CD4-positive, alpha-beta memory T cell (primary cell): ENCODE measurements at places on chromosomes 1 and 21.

- DNase-seq: peak; percentile 89
Measured at GRCh38 chr1:41919764-41920397, 1.2 kb upstream of the HIVEP3 start.

GRCh38 chr1:43866201-43866600 is 67.4 kb upstream of the ARTN start:
- DNase-seq: no peak

GRCh38 chr1:184767591-184767990 is 12.9 kb upstream of the EDEM3 start:
- no peak for DNase-seq

GRCh38 chr1:94884507-94884906 is 42.4 kb downstream of the CNN3 start:
- DNase-seq: no peak

DNA sequence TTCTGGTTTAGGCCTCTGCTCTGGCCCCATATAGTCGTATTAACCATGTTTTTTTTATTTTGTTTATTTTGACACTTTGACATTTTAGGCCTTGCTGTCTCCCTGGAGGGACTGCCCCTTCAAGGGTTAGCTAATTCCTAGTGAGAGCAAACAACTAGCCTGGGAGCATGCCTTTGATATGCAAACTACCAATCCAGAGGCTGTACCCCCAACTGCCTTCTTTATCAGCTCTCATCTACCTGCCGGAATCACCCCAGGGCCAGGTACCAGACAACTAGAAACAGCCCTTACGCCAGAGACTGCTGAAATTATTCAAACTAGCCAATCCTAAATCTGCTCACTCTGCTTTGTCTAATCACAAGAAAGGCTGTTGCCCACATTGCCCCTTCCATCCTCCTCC is 13.0 kb upstream of the ST6GALNAC5 start:
- DNase-seq: no peak

- DNase-seq: no peak
Measured at GRCh38 chr1:201377611-201378092, at the start of gene TNNT2. Gene TNNT2, minus strand, starts transcription at chr1:201377680. Its CDS starts 4,426 bp downstream, at chr1:201373254.

- DNase-seq: no peak
Measured at GRCh38 chr1:220918285-220918951, 39.2 kb downstream of the HLX start.

DNA sequence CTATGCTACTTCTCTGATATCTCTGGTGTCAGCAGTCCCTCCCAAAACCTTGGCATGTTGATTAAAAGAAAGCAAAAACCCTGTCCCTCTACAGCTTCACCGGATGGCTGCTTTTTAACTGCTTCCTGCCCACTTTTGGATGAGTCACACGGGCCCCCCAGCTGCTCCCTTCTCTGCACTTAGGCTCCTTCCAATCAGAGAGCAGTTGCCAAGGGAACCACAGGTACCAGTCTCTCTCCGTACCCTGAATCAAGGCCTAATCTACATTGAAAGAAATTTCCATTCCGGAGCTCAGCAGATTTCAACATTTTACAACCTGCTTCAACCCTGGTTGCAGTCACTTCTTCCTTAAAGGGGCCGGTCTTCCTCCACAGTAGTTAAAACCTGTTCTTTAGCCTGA is 70.6 kb upstream of the GJB5 start:
- no peak for DNase-seq

DNA sequence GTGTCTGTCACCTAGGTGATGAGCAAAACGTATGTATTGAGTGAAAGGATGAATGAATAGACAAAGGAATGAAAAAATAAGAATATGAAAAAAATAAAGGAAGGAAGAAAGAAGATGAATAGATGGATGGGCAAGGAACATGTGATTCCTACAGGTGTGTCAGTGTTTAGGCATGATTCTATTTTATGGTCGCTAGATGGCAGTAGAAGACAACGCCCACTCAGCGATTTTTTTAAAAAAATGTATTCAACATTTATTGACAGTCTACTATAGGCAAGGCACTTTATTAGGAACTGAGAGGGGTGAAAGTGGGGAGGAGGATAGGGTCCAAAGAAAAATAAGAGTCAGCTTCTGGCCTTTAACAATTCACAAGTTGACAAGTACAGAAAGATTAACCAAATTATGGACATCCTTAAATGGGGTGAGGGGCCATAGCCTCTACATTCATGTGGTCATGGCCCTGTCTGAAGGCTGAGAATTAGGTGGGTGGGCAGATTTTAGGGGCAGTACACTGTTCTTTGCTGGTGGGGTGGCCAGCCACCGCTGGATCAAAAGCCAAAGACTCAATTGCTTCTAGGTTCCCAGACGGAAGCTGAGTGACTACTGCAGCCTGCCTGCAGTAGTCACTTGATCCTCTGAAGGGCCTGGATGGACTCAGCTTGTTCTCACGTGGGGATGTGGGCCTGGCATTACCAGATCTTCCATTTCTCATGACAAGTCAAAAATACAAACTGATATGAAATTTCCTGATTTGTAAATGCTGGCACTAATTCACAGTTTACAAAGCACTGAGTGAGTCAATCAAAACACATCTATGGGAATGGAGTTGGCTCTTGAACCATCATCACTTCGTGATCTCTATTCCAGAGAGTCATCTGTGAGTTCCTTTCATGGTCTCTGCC is 83.9 kb downstream of the FASLG start:
- peak; percentile 53 for DNase-seq

- DNase-seq: no peak
Measured at GRCh38 chr1:83959824-83960498, 39.0 kb downstream of the TTLL7 start.

DNA sequence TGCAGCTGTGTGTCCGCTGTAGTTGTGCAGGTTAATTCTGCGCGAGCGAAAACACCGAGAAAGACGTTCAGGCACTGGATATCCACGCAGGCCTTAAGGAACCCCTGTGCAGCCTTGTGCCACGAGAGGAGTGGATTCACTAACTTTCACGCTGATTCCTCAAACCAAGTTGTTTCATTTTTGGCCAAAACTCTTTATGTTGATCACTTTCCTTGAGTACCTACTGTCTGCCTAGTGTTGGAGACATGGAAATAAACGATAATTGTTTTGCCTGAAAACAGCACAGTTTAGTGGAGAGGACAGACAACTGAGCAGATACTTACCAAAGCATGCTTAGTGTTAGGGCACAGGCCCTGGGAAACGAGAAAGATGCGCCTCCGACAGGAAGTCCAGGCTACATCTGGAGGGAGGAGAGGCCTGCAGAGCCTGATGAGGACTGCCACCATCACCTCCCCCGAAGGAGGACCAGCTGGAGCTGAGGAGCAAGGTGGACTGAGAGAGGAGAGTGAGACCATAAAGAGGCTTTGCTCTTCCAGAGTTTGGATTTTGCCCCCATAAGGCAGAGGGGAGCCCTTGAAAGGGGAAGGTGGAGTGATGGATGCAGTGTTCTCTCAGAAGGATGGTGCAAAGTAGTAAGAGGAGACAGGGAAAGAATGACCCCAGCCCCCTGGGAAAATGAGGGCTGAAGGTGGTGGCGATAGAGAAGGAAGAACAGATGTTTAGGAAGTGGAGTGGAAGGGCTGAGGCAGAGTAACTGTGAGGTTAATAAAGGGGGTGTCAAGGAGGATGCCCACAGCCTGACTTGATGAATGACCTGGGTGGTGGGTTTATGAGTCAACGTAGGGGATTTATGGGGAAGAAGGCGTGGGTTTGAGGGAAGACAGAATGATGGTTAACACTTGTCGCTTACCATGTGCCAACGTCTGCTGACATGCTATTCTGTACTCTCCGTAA is 956 bp upstream of the SCAF4 start:
- no peak for DNase-seq

DNA sequence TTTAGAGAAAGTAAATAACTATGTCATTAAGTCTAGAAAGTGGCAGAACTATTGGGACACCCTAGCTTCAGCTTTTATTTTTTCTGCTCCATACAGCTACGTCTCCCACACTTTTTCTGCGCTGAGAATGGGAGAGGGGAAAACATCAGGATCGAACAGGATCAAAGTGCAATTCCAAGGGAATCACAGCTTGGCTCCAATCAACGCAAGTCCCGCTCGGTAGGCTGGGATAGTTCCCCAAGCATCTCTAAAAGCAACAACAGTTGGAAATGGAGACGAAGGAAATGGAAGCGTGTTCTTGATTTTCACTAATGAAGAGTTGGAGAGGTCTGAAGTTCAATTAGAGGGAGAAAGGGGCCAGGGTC is 536 bp downstream of the HMGCL start:
- DNase-seq: no peak

DNA sequence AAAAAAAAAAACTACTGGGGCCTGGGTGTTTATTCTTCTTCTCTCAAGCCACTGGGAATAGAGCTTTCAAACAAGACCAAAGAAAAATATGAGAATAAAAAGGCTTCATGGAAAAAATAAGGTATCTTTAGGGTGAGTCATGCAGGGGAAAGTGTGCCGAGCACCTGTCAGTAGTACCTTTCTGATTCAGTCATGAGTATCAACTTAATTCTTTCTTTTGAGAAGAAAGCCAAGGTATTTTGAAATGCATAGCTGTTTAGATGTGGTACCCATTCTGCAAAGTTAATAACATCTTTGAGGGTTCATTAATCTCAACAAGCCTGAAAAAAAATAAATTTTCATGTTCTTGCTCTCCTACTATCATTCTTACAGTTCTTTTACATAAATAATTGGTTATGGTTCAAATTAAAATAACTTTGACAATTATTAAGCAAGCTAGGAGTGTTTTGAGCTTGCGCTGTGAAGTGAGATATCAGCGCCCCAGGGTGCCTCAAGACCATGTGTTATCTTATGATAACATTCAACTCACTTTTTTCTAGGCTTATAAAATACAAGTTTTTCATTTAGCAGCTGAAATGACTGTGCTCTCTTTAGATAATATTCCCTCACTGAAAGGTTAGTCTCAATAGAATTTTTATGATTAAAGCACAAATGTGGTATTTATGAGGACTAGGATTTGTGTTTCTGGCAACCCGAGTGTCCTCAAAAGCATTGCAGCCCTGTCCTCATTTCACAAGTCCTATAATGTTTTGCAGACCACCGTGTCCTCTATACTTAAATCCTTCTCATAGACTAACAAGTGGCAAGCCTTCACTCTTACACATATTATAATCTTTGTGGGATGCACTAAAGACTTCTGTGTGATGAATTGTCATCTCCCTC is 138.6 kb downstream of the SLC44A5 start:
- no peak for DNase-seq

DNA sequence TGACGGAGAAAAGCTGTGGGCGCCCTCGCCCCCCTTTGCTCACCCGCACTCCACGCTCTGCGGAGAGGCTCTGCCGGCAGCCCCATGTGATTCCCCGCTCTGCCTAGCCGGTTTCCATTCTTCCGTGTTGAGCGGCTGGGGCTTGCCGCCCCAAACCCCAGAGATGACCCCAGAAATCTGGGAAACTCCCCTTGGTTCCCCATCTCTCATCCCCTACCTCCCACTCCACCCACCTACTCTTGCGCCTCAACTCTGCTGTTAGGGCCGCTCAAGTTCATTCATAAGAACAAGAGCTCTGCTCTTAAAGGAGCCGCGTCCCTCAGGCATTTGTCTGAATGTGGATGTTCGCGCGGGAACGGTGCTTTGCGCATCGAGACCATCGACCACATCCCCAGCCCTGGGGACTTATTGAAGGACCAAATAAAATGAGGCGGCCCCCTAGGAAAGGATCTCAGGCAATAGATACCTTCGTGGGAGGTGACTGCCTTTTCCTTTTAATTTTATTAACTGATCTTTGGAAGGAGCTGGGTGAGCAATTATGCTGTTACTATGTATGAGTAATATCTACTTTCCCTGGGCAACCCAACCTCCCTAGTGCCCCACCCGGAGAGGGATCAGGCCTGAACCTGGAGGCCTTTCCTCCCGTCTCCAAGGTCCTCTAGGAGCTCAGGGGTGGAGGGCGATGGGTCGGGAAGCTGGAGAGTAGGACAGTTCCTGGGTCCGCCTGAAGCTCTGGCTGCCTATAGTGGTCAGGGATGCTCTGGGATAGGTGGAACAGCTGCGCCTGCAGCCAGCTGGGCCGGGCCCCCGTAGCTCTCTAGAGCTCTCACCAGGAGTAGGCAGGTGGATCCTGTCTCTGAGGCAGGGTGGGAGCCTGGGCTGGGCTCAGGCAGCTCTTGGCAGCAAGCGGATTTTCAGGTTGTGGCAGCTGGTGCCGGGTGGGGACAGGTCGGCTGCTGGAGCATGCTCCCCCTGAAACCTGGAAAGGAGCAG is 898 bp downstream of the MFSD2A start:
- peak; percentile 24 for DNase-seq

GRCh38 chr1:204513117-204513716 is 3.0 kb upstream of the MDM4 start:
- peak; percentile 86 for DNase-seq

GRCh38 chr1:24708938-24709337 is 36.3 kb upstream of the CLIC4 start:
- no peak for DNase-seq

- DNase-seq: no peak
Measured at GRCh38 chr1:33322109-33322508, 1.2 kb upstream of the A3GALT2 start.
